Cerebellar nuclear complex (tissue), 1 donor: ENCODE measurements at places on chromosomes 2 and 18.

- DNase-seq: no peak
Measured at GRCh38 chr2:5690286-5690685, 1.9 kb upstream of the SOX11 start.

GRCh38 chr18:43278355-43278754 lies 1.1 kb upstream of the SYT4 start:
- no peak for DNase-seq

DNA sequence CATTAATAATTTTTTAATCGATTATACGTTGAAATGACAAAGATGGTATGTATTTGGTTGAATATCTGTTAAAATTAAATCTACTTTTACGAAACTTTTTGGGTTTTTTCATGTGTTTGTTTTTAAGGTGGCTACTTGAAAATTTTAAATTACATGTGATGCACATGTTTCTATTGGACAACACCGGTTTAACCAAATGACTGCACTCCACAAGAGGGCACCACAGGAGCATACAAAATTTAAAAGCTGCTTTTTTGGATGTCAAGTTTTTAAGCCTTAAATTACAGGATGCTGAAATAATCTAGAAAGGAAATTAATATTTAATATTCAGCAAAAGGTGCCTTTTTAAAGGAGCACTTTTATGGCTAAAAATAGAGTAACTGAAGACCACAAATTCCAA lies 98.7 kb downstream of the ACVR1 start:
- DNase-seq: no peak

GRCh38 chr2:149261692-149262091 lies 68.7 kb upstream of the LYPD6 start:
- no peak for DNase-seq

- no peak for DNase-seq
Measured at GRCh38 chr2:9749546-9750223, 93.6 kb upstream of the TAF1B start.

- DNase-seq: no peak
Measured at GRCh38 chr18:23963443-23964165, 51.0 kb upstream of the TTC39C start.

DNA sequence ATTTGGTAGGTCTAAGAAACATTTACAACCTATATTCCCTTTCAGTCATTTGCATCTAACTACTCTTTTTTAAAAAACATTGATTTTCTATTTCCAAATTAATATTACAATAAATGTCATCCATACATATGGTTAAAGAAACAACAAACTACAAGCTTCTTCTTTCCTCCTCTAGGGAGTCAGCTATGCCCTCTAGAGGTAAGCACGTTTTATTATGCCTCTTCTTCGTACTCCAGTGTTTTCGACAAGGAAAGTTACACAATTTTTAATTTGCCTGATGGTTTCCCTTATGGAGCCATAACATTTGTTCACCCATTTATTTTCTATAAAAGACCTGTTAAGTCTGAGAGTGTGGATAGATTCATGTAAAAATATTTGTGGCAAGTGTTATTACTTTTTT lies 183.4 kb upstream of the CDH7 start:
- DNase-seq: no peak

DNA sequence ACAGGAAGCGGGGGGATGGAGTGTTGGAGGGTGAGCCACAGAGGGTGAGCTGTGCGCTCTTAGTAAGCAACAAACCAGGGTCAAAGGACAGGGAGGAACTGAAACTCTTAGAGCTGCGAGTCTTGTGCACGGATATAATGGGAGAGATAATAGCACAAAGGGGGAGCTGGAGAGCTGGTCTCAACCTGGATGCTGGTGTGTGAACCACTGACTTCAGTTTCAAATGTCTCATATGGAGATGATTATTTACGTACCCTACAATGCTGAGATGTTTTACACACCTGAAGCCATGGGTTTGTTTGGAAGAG lies 35.9 kb downstream of the PTGR3 start:
- no peak for DNase-seq

DNA sequence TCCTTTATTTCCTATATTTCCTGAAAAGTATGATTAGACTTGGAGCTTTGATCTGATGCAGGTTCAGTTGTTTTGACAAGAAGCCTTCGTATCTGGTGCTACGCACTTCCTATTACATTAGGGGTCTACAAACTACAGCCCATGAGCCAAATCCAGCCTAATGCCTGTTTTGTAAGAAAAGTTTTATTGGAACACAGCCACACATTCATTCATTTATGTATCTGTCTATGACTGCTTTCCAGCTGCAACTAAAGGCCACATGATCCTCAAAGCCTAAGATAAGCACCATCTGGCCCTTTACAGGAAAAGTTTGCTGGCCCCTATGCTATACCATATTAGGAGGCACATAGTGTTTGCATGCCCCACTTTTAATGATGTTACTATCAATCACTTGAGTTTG lies 26.0 kb downstream of the EIF2AK3 start:
- DNase-seq: no peak

DNA sequence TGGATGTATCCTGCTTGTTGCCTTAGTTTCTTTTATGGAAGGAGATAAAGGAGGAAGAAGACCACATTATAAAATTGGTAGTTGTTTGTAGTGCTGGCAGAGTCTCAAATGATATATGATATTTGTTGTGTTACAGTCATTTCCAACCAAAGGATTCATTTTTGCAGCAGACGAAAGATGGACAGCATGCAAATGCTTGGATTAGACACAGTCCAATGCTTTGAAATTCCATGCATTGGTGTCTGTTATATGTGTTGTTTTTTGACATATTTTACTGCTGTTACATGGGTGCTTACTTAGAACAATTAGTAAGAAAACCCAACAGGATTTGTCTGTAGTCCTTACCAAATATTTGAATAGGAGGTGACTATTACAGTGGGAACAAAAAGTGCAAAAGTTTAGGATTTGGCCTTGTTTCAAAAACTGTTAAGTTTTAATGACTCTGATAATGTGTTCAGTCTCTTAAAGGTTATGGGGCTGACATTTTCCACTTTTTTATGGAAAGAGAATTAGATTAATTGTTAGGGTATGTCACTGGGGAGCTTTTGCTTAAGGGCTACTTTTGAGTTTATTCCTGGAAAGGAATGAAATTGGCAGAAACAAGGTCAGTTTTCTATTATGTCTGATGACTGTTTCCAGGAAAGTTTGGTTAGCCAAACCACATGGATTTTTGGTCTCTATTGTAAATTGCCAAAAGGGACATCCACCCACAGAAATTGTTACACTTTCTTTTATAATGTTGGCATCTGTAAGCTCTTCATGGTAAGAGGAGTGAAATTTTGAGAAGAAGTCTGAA lies 229.4 kb upstream of the MMADHC start:
- no peak for DNase-seq

DNA sequence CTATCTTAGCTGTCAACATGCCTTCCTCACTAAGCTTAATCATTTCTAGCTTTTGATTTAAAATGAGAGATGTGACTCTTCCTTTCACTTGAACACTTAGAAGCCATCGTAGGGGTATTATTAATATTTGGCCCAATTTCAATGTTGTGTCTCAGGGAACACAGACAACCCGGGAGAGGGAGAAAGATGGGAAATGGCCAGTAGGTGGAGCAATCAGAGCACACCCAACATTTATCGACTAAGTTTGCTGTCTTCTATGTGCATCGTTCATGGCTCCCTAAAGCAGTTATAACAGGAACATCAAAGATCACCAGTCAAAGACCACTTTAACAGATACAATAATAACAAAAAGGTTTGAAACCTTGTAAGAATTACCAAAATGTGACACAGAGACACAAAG lies 110.2 kb downstream of the OLA1 start:
- no peak for DNase-seq

DNA sequence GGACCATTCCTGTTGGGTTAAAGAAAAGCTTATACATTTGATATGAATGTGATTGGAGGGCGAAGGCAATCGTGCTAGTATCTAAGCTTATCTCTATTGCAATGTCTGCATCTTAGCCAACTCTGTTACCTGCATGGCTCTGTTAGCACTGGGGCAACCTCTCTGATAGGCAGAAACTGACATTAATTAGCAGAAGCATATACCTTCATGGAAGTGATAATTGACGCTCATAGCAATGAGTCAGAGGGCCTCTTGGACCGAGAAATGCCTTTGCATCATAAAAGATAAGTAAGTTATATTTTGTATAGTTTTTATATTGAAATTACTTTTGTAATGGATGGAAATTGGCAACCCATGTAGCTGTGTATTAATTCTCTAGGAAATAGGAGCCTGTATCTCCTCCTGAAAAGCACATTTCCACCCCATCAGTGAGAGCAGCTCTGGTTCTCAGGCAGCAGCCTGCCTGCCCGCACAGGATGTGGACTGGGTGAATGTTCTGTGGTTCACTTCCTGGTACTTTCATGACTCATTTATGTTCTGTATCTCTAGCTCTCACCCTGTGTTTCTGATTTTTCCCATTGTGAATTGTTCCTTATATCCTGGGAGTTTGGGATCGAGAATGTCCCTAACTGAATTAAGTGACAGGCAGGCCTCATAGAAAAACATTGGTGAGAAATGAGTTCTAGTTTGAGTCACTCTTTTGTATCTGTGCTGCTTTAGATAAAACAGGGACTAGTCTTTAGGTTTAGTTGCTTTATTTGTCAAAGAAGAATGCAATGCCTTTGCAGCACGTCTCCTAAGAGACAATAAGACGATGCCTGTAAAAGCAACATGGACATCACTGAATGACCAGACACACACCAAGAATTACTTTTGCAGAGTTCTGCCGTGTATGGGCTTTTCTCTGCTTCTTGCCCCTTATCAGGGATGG lies 344.9 kb downstream of the DCDC2C start:
- no peak for DNase-seq

DNA sequence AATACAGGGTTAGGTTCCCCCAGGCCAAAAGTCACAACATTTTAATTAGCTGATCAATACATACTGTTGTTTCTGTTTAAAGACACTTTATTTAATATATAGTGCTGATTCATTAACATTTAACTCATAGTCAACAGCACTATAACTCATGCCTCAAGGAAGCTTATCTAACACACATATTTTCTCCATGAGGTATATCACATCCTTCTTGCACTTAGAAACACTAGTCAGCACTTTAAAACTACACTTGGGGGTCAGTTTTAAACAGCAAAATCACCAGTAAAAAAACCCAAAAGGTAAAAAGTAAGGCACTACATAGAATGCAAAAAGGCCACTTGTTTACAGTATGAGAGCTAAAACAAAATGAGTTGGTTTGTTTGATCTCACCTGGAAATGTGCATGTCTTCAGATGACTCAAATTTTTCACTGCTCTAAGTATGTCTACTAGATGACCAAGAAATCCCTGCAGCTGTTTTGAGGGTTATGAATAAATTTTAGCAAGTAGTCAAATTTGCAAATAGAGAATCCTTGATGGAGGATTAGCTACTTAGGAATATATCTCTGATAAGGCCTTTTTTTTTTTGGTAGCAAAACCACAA lies 54.1 kb upstream of the EPB41L5 start:
- DNase-seq: no peak

DNA sequence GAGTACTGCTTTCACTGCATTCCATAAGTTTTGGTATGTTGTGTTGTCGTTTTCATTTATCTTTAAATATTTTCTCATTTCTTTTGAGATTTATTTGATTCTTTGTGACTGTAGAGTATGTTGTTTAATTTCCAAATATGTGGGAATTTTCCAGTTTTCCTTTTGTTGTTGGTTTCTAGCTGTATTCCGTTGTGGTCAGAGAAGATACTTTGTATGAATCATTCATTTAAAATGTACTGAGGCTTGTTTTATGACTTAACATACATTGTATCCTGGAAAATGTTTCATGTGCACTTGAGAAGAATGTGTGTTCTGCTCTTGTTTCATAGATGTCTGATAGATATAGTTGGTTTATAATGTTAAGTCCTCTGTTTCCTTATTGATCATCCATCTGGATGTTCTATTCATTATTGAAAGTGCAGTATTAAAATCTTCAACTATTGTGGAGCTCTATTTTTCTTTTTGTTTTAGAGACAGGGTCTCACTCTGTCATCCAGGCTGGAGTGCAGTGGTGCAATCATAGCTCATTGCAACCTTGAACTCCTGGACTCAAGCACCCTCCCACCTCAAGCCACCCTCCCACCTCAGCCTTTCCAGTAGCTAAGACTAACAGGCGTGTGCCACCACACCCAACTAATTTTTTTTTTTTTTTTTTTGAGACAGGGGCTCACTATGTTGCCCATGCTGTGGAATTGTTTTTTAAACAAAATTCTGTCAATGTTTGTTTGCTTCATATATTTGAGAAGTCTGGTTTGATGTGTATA lies 96.8 kb downstream of the TAF4B start:
- DNase-seq: no peak

- no peak for DNase-seq
Measured at GRCh38 chr2:118166242-118166641, 78.0 kb downstream of the INSIG2 start.
